NCI-H146 (cell line): ENCODE measurements at places on chromosomes 11 and 22.
A peak's percentile ranks its signal among the peaks of the same experiment; 100 is the strongest.

- DNase-seq, result no peak
Observed at GRCh38 chr22:28254396-28254795, 335.3 kb upstream of the PITPNB start.

DNA sequence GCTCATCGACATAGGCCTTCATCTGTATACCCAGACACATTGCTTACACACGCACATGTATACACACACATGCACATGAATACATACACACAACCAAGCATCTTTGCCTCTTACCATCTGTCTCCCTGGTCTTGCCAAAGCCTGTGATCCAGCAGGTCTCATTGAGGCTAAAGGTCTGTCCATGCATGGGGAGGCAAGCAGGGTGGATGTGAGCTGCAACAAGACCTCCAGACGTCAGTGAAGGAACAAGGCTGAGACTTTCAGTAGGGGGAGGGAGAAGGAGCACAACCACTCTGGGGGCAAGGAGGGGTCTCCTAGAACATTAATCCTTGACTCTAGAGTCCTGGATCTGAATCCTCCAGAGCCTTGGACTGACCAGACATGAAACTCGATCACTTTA is 23.7 kb downstream of the TMPRSS13 start:
- DNase-seq, result no peak

GRCh38 chr22:28514321-28514821 is 165.3 kb downstream of the TTC28 start:
- no peak for DNase-seq

DNA sequence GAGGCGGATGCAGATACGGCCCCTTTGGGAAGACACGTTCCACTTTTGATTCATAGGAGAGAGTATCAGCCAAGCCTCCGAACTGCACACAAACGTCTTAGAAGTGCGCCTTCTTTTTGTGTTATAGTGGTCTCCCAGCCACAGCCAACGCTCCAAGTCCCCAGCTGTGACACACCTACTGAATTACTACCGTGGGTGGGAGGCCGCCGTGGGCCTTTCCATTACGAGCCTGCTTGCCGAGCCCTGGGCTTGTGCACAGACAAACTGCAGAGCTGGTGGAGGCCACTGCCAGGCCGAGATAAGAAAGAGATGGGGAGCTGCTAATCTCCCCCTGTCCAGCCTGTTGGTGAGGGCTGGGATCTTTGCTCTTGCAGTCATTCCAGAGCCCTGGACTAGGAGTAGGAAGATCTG is 761 bp downstream of the HMBS start:
- no peak for DNase-seq

DNA sequence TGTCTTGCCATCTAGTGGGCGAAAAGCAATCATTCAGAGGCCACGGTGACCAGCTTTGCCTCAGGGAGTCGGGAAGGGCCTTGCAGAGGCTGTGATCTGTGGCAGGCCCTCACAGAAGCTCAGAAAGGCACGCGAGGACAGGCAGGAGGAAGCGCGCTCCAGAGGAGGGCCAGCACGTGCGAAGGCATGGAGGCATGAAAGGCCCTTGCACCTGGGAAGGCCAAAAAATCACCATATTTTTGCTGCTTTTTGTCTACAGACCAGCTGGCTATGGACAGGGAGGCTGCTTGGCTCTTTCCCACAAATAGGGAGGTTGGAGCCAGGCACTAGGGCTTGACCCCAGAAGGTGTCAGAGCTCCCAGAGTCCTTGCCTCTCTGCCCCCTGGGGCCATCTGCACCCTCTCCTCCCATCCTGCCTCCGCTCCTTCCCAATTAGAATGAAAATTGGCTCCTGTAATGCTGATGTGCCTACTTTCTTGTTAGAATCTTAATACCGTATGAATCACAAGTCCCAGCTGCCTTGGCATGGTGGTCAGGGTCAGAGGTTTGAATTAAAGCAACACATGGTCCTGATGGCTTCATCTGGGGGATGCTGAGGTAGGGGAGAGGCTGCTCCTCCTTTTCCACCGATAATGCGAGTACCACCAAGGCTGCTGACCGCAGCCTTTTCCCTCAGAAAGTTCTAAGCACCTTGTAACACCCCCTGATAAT is 69.1 kb downstream of the FEZ1 start:
- DNase-seq, result no peak

DNA sequence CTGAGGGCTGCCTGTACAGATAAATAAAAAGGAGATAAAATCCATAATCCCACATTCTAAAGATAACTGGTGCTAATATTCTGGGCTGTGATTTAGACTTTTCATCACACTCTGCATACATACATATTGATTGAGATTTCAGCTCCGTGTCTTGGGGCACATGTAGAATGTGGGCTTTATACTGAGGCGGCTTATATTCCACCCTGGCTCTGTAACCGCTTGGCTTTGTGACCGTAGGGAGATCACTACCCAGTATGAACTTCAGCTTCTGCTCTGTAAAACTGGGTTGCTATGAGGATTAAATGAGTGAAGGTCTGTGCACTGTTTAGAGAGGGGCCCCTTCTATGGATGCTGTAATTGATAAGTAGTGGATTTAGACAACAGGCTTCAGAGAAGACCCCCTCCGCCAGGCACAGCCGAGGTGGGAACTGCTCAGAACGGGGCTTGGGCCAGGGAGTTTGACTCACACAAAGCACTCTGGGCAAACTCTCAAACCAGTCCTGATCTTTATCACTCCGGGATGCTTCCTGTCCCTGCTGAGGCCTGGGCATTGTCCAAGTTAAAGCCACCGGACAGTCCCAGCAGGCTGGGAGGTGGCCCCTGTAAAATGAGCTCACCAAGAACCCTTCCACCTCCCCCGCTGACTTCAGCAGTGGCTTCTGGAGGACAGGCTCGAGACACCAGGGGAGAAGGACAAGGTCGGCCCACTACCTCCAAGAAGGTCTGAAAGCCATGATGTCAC is 17.2 kb downstream of the KIAA1671 start:
- DNase-seq, result no peak

- DNase-seq, result no peak
Observed at GRCh38 chr22:46969491-46969890, 207.0 kb downstream of the TBC1D22A start.

DNA sequence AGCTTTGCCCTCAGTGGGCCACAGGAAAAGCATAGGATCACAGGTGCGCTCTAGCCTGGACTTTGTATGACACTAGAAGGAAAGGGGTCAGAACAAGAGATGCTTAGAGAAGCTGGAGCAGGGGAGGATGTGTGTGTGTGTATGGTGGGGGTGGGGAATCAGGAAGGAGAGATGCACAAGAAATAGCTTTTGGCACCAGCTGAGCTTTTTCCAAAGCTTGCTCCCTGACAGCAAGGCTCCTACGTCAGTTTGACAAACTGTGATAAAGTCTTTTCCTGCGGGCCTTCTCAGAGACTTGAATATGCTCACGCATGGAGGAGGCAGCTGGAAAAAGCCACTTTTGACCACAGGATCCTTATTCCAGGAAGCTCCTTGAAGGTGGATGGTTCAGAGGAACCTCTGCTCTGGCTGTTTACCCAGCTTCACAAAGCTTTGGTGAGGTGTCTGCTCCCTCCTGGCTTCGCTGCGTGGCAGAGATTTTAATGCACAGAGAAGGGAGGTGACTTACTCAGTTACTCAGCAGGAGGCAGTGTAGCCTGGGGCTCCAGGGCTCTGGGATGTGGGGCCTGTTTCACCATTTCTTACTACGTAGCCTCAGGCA is 3.9 kb downstream of the CDC42EP1 start:
- no peak for DNase-seq

- DNase-seq, result no peak
Observed at GRCh38 chr22:35630387-35630793, 13.3 kb upstream of the MB start.

GRCh38 chr11:47977623-47978022 is 2.7 kb upstream of the PTPRJ start:
- no peak for DNase-seq

DNA sequence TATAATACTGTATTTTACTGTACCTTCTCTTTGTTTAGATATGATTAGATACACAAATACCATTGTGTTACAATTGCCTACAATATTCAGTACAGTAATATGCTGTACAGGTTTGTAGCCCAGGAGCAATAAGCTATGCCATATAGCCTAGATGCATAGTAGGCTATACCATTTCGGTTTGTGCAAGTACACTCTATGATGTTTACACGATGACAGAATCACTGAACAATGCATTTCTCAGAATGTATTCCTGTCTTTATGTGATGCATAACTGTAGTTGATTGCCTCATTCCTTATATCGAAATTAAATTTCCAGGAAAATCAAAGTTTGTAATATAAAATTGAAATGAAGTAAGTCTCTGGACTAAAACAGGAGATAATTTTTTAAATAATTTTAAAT is 49.3 kb upstream of the OR5P2 start:
- no peak for DNase-seq

- DNase-seq, result peak; percentile 83
Observed at GRCh38 chr11:75429902-75430713, 2.9 kb downstream of the KLHL35 start.
